ENCODE measurements at places on chromosomes 5 and 9. TPM values are rescaled to one million over a fixed set of nuclear protein-coding genes. Genes with fewer than 3 reads are reported as not detected.
A peak's percentile ranks its signal among the peaks of the same experiment; 100 is the strongest.

TTC39B gene
- total RNA-seq = 5.4 TPM

GRCh38 chr5:124980163-124980941, 233.9 kb upstream of the ZNF608 start:
- H3K27ac ChIP-seq = no peak overlapping the region
- no peak for DNase-seq
- H3K4me3 ChIP-seq = no peak overlapping the region
- H3K4me1 ChIP-seq = no peaks in the 10 kb centered on the region
- H3K36me3 ChIP-seq = no peaks in the 10 kb centered on the region

DNA sequence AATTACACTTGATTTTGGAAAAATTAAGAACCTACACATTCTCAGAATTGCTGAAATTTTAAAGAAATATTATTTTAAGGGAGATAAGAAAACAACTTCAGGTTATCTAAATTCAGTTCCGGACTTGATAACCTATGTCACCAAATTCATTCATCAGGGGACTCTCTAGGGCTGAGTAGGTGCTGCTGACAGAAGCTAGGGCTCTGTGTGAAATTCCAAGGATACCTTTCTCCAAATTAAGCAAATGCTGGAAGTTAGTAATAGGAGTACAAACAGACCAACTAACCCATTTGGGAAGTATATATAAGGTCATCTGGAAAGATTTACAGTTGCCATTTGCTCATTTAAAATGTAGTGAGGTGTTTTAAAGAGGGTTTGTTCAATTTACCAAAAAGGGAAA, 84.3 kb downstream of the SMIM23 start:
- no peak overlapping the region for H3K4me3 ChIP-seq
- H3K27ac ChIP-seq = no peak overlapping the region
- peaks cover 13% of the 10 kb centered on the region for H3K4me1 ChIP-seq
- peak; percentile 15 for DNase-seq

DNA sequence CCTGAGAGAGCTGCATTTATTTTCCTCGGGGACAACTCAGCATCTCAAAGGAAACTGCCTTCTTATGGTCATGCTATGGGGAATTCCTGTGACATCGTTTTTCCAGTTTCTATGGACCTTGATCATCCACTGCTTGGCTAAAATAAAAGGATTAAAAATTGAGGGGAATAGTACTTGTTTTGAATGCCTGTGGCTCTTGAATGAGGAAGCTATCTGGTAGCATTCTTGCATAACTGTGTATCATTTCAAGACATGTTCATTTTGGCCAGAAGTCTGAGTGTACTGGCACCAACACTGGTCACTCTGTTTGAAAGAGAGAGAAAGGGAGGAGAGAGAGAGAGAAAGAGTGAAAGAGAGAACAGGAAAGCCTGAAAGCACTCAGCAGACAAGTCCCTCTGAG, 116.7 kb downstream of the DOCK2 start:
- DNase-seq = no peak
- no peaks in the 10 kb centered on the region for H3K36me3 ChIP-seq
- H3K27ac ChIP-seq = no peak overlapping the region
- no peaks in the 10 kb centered on the region for H3K4me1 ChIP-seq

DNA sequence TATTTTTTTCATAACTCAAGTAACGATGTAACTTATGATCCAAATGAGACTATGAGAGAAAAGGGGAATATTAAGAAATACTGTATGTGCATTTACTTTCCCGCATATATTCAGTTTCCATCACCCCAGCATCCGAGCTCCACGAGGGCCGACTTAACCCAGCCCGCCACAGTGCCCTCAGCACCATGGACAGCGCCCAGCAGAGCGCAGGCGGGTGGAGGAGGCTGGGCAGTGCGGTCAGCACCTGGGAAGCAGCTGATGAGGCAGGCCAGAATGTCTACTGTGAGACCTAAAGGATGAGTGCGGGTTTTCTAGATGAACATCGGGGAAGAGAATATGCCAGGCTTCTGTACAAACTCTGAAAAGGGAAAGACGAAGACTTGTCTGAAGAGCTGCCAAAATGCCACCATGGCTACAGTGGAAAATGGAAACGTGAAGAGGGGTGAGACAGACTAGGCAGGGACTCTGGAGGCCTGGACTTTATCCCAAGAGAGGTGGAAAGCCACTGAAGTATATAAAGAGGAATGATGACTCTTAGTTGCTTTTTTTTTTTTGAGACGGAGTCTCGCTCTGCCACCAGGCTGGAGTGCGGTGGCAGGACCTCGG, 34.5 kb upstream of the MED27 start:
- H3K36me3 ChIP-seq = no peaks in the 10 kb centered on the region
- H3K4me3 ChIP-seq = no peak overlapping the region
- no peaks in the 10 kb centered on the region for H3K27me3 ChIP-seq
- peak; percentile 52 for DNase-seq
- no peaks in the 10 kb centered on the region for H3K4me1 ChIP-seq

IL13 gene
- not detected for total RNA-seq

CANX gene
- total RNA-seq = 854 TPM

FAM78A gene
- 26.6 TPM for total RNA-seq

All from endothelial cell of umbilical vein (primary cell).